ENCODE measurements at places on chromosomes 12 and 14. TPM values are rescaled to one million over a fixed set of nuclear protein-coding genes. Genes with fewer than 3 reads are reported as not detected.
A peak's percentile ranks its signal among the peaks of the same experiment; 100 is the strongest.

- DNase-seq: no peak
- H3K4me1 ChIP-seq: peaks cover 7% of the 10 kb centered on the region
- no peak overlapping the region for H3K4me3 ChIP-seq
- no peaks in the 10 kb centered on the region for H3K36me3 ChIP-seq
Observed at GRCh38 chr12:91194500-91194899, 11.9 kb upstream of the DCN start.

- peak; percentile 83 for DNase-seq
- peaks cover 29% of the 10 kb centered on the region for H3K4me1 ChIP-seq
Observed at GRCh38 chr12:12333407-12334366, 16.4 kb downstream of the MANSC1 start.

GRCh38 chr14:56124327-56124726 lies 6.1 kb downstream of the PELI2 start:
- peaks cover 84% of the 10 kb centered on the region for H3K4me1 ChIP-seq
- H3K27ac ChIP-seq: no peak overlapping the region
- DNase-seq: no peak
- no peak overlapping the region for H3K4me3 ChIP-seq
- H3K27me3 ChIP-seq: no peaks in the 10 kb centered on the region
- no peaks in the 10 kb centered on the region for H3K36me3 ChIP-seq

DNA sequence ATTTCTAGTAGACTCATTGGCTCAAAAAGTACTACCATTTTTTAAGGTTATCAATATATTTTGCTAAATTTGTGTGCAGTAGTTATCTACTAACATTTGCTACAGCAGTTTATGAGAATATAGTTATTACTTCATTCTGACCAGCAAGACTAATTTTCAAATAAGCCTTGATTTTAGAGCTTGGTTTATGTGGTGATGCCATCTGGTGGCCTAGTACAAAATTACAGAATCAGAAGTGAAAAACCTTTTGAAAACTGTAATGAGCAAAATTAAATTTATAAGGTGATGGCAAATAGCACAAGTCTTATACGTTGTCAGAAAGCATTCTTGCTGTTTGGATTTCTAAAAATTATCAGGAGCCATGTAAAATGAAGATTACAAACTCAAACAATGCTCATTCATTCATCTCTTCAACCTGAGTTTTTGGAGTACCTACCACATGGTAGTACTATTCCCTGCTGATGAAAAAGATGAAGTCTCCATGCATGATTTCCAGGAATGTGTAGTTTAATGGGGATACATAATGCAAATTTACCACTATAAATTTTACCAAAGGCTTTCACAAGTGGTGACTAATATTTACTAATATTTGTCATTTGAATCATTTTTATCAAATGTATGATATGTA lies 51.0 kb downstream of the MAGOHB start:
- H3K27ac ChIP-seq: no peak overlapping the region
- no peaks in the 10 kb centered on the region for H3K36me3 ChIP-seq
- no peaks in the 10 kb centered on the region for H3K4me1 ChIP-seq
- H3K4me3 ChIP-seq: no peak overlapping the region
- DNase-seq: no peak

DNA sequence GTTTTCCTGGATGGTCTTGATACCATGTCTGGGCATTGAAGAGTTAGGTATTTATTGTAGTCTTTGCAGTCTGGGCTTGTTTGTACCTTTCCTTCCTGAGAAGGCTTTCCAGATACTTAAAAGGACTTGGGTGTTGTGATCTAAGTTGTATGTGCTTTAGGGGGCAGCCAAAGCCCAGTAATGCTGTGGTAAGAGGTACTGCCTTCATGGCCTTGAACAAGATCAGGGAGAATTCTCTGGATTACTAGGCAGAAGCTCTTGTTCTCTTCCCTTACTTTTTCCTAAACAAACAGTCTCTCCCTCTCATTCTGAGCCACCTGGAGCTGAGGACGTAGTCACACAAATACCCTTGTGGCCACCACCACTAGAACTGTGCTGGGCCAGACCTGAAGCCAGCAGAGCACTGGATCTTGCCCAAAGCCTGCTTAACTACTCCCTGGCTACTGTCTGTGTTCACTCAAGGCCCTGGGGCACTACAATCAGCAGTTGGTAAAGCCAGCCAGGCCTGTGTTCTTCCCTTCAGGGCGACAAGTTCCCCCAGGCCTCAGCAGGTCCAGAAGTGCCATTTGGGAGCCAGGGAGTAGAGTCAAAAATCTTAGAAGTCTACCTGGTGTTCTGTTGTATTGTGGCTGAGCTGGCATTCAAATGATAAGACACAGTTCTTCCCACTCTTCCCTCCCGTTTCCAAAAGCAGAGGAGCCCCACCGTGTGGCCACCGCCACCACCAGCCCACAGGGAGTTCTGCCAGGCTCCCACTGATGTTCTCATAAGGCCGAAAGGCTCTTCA lies 11.4 kb downstream of the PRORP start:
- no peak for DNase-seq
- no peaks in the 10 kb centered on the region for H3K27me3 ChIP-seq
- H3K36me3 ChIP-seq: peaks cover 10% of the 10 kb centered on the region
- no peak overlapping the region for H3K27ac ChIP-seq

- no peaks in the 10 kb centered on the region for H3K36me3 ChIP-seq
- H3K27ac ChIP-seq: peak overlapping the region; percentile 77
- H3K27me3 ChIP-seq: no peaks in the 10 kb centered on the region
- DNase-seq: no peak
- H3K4me3 ChIP-seq: peak overlapping the region; percentile 48
Observed at GRCh38 chr12:3753544-3754284, 805 bp upstream of the CRACR2A start.

DNA sequence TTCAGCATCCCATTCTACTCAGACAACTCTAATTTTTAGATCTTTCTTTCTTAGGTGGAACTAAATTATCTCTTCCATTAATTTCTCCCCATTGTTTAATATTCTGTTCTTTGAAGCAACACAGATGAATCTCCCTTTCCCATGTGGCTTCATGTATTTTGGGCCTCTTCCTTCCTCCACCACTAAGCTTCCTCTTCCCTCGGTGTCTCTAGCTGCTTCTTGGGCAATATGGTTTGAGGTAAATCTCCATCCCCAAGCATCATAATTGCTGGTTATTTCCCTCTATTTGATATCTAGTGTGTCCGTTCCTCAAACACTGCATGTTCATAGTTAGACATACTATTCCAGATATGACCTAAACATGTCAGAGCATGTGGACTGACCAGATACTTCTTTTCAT lies 119.2 kb downstream of the PELI2 start:
- H3K4me3 ChIP-seq: no peak overlapping the region
- H3K27me3 ChIP-seq: no peaks in the 10 kb centered on the region

- no peak overlapping the region for H3K4me3 ChIP-seq
- no peaks in the 10 kb centered on the region for H3K4me1 ChIP-seq
- H3K27me3 ChIP-seq: no peaks in the 10 kb centered on the region
- H3K27ac ChIP-seq: no peak overlapping the region
- peak; percentile 14 for DNase-seq
- no peaks in the 10 kb centered on the region for H3K36me3 ChIP-seq
Observed at GRCh38 chr12:53113136-53113705, 9.9 kb downstream of the SOAT2 start.

DNA sequence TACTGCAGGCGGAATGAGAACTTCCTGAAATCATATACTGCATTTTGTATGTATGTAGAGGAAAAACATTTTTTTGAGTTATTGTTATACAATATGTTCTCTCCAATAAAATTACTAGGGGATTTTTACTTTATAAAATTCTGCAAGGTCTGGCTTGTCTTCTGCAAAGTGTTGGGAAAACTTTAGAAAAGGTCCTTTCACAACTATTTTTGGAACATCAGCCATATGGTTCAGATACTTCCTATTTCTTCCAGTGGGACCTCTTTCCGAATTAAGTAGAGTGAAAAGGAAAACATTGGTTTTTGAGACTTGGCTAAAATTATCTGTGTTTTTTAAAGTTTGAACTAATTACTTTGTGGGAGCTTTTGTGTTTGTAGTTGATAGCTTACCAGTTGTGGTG lies 52.7 kb downstream of the DAAM1 start:
- no peak overlapping the region for H3K4me3 ChIP-seq
- DNase-seq: no peak
- H3K27ac ChIP-seq: no peak overlapping the region
- H3K4me1 ChIP-seq: peaks cover 30% of the 10 kb centered on the region

GRCh38 chr14:75310295-75311111 lies 31.9 kb downstream of the FOS start:
- peaks cover 26% of the 10 kb centered on the region for H3K4me1 ChIP-seq
- no peak overlapping the region for H3K4me3 ChIP-seq
- H3K27ac ChIP-seq: peak overlapping the region; percentile 84
- peak; percentile 74 for DNase-seq

DNA sequence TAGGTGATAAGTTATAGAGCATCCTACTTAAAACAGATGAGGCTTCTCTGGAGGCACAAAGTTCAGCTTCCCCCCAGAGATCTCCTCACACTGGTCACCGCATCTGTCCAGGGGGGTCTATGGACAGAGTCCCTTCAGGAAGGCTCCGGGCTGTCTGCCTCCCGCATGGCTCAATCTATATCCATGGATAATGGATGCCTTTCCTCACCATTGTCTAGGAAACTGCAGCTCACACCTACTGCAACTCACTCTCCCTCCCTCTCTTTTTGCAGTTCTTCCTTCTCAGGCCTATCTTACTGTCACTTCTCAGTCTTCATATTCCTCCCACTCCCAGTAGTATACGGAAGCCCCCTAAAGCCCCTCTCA lies 100.6 kb upstream of the BCL2L14 start:
- DNase-seq: no peak
- no peak overlapping the region for H3K4me3 ChIP-seq
- H3K4me1 ChIP-seq: no peaks in the 10 kb centered on the region

DNA sequence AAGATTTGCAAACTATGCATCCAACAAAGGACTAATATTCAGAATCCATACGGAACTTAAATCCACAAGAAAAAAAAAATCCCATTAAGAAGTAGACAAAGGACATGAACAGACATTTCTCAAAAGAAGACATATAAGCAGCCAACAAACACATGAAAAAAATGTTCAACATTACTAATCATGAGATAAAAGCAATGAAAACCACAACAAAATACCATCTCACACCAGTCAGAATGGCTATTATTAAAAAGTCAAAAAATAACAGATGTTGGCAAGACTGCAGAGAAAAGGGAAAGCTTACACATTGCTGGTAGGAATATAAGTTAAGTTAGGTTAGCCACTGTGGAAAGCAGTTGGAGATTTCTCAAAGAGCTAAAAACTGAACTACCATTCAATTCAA lies 16.2 kb downstream of the CDK17 start:
- no peak overlapping the region for H3K4me3 ChIP-seq
- H3K36me3 ChIP-seq: no peaks in the 10 kb centered on the region
- H3K27me3 ChIP-seq: no peaks in the 10 kb centered on the region
- H3K27ac ChIP-seq: no peak overlapping the region
- no peak for DNase-seq

DNA sequence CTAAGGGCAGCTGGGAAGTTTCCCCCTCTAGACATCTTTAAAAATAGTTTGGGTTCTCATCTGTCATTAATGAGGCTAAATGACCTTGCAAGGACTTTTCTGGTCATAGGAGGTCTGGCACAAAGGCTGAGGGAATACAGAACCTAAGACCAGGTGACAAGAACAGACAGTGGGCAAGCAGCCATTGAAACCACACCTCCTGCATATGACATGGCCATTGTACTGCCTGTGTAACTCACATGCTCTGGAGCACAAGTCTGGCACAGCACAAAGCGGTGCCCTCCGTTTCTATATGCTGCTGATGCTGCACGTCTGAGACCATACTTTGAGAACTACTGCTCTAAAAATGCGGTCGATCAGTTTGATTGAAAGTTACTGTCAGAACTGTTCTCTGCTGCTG lies 143.3 kb downstream of the APAF1 start:
- no peaks in the 10 kb centered on the region for H3K4me1 ChIP-seq
- H3K4me3 ChIP-seq: no peak overlapping the region
- no peak overlapping the region for H3K27ac ChIP-seq
- H3K27me3 ChIP-seq: no peaks in the 10 kb centered on the region
- no peaks in the 10 kb centered on the region for H3K36me3 ChIP-seq

DNA sequence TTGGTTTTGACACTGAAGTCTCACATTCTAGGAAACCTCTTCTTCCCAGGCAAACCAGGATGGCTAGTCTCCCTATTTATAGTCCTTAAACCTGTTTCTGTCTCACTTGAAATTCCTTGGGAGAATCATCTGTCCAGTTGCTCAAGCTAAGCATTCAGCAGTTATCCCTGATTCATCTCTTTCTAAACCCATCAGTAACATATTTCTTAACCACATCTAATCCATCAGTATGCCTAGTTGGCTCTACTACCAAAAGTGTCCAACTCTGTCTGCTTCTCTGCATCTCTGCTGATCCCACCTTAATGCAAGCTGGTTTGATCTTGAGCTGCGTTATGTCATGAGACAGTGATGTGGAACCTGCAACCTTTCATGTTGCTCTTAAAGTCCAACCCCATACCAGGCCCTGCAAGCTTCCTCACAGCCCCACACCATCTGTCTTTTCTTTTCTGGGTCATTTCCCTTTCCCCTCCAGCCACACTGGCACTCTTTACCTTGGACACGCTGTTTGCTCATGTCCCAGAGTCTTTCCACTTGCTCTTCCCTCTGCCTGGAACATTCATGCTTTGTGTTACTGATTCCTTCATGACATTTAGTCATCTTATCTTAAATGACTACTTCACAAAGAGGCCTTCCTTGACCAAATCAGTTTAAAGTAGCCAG lies 380.8 kb upstream of the RGS6 start:
- H3K27me3 ChIP-seq: no peaks in the 10 kb centered on the region
- no peak overlapping the region for H3K4me3 ChIP-seq
- no peak for DNase-seq
- no peaks in the 10 kb centered on the region for H3K36me3 ChIP-seq

- no peaks in the 10 kb centered on the region for H3K4me1 ChIP-seq
- DNase-seq: no peak
- H3K4me3 ChIP-seq: no peak overlapping the region
- H3K27ac ChIP-seq: no peak overlapping the region
- H3K36me3 ChIP-seq: no peaks in the 10 kb centered on the region
Observed at GRCh38 chr12:111316671-111317070, 52.2 kb downstream of the PHETA1 start.

GRCh38 chr12:50517421-50518048 lies 12.8 kb downstream of the DIP2B start:
- H3K27me3 ChIP-seq: no peaks in the 10 kb centered on the region
- no peak overlapping the region for H3K4me3 ChIP-seq
- peak; percentile 52 for DNase-seq

GRCh38 chr14:26332966-26333365 lies 264.9 kb downstream of the NOVA1 start:
- no peaks in the 10 kb centered on the region for H3K4me1 ChIP-seq
- no peaks in the 10 kb centered on the region for H3K36me3 ChIP-seq
- no peak overlapping the region for H3K27ac ChIP-seq
- H3K27me3 ChIP-seq: no peaks in the 10 kb centered on the region
- H3K4me3 ChIP-seq: no peak overlapping the region

DNA sequence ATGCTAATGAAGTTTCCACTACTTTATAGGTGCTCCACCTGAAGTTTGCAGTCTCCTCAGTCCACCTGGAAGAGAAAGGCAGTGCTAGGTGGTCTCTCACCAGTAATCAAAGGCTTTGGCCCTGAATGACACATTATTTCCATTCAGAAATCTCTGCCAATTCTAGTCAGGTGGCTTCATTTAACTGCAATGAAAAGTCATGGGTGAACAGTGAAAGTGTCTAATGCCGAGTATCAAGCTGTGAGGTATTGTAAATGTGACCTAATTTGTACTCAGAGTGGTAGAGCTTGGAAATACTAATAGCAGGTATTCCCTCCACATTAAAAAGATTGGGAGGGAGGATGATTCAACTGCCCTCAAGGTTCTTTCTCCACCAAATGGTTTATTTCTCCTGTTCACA lies 220.9 kb upstream of the LRFN5 start:
- no peaks in the 10 kb centered on the region for H3K36me3 ChIP-seq
- no peaks in the 10 kb centered on the region for H3K4me1 ChIP-seq
- no peak overlapping the region for H3K4me3 ChIP-seq

Gene OR6C2
- total RNA-seq: not detected

Gene AMIGO2
- total RNA-seq: 2.0 TPM

Gene GPR132
- 7.7 TPM for total RNA-seq

Gene GPRC5D
- not detected for total RNA-seq

Gene PCK2
- total RNA-seq: 4.9 TPM

Gene CCDC38
- not detected for total RNA-seq

Data from stomach (tissue), 19 donors.